ENCODE measurements at places on chromosomes 12 and 14.

DNA sequence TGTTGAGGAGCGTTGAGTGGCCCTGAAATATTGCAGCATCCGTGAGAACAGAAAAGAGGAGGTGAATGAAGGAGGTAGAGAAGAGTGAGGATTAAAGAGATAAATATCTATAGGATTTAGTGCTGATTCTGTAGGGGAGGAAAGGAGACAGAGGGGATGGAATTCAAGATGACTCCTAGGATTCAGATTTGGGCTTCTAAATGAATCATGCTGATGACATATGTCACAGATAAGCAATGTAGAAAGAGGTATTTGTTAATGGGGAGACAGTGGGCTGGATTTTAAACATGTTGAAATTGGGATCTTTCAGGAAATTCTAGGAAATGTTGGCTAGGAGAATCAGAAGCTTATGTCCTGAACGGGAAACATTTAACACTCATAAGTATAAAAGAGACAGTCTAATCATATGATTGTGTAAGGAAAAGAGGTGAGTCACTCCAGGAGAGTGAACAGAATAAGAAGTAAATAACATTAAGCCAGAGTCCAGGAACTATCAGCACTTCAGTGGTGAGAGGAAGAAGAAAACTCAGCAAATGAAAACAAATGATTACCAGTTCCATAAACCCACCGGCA is 58.1 kb upstream of the DIO2 start:
- DNase-seq = no peak

- no peak for DNase-seq
These were observed 236.3 kb downstream of the GALC start for GRCh38 chr14:87756661-87757060.

- no peak for DNase-seq
These were observed 102.1 kb downstream of the BCL11B start for GRCh38 chr14:99169776-99170356.

- DNase-seq = no peak
These were observed 44.1 kb downstream of the PSEN1 start for GRCh38 chr14:73180385-73180805.

All from NCI-H1092 treated with DMSO at 0.1 percent for 48 hours (cell line).